ENCODE measurements at places on chromosomes 1 and 21.
A peak's percentile ranks its signal among the peaks of the same experiment; 100 is the strongest.

GRCh38 chr1:183276386-183277080 is 90.5 kb downstream of the LAMC2 start:
- no peak for DNase-seq

- DNase-seq: no peak
Measured at GRCh38 chr1:164922585-164922984, 363.6 kb downstream of the PBX1 start.

DNA sequence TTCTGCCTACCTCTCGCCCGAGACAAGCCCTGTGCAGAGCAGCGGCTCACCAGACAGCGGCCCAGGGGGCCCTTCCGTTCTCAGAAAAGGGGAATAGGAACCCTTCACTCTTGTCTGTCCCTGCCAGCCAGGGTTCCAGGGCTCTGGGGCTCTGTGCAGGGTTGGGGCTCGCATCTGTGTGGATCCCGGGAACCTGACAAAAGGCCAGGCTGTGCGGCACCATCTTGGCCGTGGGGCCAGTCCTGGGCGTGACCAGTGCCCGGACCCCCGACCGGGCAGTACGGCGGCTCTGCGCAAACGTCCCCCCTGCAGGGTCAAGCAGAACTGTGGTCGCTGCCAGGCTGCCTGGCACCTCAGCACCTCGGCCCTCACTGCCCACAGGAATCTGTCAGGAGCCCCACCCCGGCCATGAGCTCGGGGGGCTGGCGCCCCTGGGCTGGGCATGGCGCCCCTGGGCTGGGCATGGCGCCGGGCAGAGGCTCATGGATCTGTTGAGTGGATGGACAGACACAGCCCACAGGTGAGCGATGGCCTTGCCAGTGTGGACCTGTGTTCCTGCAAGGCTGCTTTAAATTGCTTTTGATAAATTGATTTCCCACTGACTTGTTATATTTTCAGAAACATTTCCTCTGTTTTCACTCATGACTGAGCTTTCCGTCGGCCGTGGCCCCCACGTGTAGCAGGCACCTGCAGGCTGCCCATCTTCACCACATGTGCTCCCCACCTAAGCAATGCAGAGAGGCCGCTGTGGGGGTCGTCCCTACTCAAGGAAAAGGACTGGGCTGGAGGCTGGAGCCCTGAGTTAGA is 59.0 kb downstream of the SLX9 start:
- DNase-seq: no peak

DNA sequence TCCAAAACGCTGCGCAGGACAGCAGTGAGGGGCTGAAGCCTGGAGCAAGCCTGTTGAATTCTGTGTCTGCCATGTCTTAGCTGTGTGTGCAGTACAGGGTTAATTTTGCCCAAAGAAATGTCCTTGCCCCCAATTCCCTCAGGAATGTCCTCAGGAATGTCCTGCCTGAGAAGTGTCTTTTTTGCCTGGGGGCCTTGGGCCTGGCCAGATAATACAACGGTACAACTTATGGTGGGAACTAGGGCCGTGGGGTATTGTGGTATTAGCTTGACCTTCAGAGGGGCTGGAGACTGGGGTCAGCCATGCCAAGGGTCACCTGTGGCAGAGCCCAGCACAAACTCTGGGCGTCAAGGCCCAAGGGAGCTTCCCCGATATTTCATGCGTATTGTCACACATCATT is 107.7 kb downstream of the AJAP1 start:
- DNase-seq: no peak

DNA sequence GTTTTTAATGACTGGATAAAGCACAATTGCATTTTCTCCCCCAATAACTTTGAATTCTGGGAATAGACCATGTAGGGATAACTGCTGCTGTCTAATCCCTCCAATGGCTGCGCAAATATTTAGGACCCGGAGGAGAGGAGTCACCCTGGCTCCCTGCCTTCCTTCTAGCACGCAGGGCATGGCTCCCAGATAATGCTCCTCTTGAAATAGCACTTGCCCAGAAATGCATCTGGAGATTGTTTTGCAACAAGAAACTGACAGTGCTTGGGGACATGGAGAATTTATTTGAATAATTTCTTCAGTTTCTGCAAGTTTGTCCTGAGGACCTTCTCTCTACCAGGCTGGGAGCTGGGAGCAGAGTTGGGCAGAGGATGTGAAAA is 83.5 kb downstream of the MAN1C1 start:
- peak; percentile 70 for DNase-seq

DNA sequence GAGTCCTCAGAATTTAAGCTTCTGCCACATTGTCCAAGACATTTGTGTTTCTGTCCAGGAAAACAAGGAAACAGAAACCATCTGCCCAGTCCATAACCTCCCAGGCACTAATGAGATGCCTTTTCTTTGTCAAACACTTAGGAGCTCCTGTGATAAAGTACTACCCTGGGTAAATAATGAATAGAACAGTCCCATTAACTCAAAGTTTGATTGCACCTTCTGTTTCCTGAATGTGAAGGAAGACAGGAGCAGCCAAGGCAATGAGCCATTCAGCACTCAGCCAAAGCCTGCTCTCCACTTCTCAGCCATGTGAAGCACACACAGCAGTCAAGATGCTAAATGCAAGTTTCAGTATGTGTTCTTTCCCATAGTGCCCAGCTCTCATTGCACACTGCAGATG is 199.8 kb downstream of the SEC16B start:
- no peak for DNase-seq

GRCh38 chr1:65791396-65791795 is 1.3 kb upstream of the PDE4B start:
- peak; percentile 15 for DNase-seq
